ENCODE measurements at places on chromosomes 7 and 10.

DNA sequence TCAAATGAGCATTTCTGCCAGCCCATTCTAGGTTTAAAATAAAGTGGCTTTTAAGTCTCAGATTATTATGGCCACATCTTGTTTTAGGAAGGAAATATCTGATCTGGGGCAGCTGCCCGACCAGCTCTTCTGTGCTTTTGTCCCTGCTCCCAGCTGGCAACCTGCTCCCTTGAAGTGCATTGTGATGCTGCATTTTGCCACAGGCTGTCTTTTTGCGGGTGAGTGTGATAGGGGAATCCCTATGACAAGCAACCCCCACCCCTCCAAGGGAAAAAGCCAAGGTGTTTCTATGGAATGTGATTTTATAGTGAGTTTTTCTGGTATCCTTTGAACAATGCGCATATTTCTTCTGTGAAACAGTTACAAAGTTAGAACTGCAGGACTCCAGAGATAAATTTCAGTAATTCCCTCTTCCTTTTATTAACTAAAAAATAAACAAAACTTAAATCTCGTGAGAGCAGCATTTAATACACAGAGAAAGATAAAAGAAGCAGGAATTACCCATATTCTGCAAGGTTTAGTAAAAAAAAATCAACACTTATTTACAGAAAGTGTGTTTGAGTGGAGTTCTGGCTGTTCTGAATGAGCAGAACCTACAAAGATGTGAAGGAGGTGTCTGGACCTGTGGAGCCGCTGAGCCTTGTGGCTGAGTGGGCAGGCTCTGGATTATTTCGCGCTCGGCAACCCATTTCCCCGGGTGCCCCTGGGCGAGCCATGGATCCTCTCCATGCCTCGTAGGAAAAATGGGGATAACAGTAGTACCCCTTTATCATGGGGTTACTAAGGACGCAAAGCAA, 10.1 kb upstream of the HPS1 start:
- DNase-seq: no peak

- DNase-seq: no peak
These were observed 495 bp downstream of the EIF3B start for GRCh38 chr7:2354939-2355704.

DNA sequence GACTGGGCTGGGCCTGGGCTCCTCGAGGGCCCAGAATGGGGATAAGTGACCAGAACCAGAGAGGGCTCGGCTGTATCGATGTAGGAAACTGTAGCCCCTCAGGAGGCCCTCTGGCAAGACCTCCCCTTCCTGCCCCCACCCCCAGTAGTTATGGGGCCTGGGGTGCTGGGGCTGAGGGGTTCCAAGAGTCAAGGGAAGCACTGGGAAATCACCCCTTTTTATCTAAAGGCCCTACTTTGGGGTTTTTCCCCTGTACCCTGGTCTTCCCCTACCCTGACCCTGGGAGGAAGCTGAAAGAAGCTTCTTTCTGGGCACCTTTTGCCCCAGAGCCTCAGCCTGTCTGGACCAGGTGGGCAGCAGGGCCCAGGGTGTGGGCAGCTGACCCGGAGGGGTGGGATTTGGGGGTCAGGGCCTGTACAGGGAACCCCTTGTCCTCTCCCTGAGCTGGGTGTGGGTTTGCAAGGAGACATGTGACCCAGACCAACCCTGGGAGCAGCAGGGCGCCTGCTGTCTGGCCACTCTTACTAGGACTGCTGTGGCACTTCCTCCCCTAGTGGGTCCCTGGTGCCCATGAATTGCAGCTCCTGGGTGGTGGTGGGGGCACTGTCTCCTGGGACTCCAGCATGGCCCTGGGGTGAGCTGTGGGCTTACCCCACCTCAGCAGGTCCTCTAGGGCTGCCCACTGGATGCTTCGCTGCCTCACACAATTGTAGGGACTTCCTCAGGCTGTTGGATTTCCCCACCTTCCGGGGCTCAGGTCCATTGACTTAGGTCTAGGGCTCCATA, 1.5 kb downstream of the IRF5 start:
- no peak for DNase-seq

- DNase-seq: no peak
These were observed 26.8 kb downstream of the GOLGA7B start for GRCh38 chr10:97876402-97876801.

GRCh38 chr10:62597226-62597625, 207.3 kb upstream of the ADO start:
- no peak for DNase-seq

- DNase-seq: peak; percentile 11
These were observed 8.0 kb upstream of the ELFN1 start for GRCh38 chr7:1662101-1662500.

DNA sequence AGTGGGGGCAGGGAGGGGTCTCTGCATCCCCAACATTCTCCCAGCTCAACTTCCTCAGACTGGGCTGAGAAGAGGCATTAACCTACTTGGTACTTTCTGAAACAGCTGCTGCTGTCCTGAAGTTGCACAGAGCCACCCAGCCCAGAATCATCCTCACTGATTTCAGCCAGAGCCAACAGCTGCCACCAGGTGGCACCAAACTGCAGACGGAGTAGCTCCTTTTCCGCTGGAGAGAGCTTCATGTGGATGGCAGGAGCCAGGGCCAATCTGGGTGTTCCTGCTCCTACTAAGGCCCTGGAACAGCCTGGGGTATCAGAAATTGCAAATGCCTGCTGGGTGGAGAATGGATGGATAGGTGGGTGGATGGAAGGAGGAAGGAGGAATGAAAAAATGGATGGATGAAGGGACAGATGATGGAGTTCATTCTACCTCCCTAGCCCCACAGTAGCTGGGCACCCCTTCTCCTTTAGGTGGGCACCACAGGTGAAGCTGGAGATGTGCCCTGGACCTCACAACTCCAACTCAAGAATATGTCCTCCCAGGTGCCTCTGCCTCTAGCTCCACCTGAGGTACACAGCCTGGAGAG, 11.8 kb upstream of the DRGX start:
- peak; percentile 80 for DNase-seq

DNA sequence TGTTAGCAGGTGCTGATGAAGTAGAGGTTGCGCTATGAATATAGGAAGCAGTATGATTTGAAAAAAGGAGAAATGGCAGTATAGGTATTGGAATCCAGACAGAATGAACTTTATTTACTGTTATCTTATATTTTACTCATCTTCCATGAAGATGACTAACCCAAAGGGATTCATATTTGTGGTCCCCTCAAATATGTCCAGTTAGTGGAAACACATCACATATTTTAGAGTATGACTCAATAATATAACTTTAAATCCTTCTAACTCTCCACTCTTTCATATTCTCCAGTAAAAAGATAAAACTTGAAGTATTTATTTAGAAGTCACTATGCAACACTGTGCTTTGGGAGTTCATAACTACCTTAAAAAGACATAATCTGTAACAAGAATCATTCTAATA, 286.5 kb upstream of the LRRTM3 start:
- DNase-seq: no peak

- DNase-seq: peak; percentile 30
These were observed 453 bp downstream of the SFMBT2 start for GRCh38 chr10:7410301-7410861.

GRCh38 chr10:35564341-35564968, 40.7 kb upstream of the GJD4 start:
- peak; percentile 59 for DNase-seq

DNA sequence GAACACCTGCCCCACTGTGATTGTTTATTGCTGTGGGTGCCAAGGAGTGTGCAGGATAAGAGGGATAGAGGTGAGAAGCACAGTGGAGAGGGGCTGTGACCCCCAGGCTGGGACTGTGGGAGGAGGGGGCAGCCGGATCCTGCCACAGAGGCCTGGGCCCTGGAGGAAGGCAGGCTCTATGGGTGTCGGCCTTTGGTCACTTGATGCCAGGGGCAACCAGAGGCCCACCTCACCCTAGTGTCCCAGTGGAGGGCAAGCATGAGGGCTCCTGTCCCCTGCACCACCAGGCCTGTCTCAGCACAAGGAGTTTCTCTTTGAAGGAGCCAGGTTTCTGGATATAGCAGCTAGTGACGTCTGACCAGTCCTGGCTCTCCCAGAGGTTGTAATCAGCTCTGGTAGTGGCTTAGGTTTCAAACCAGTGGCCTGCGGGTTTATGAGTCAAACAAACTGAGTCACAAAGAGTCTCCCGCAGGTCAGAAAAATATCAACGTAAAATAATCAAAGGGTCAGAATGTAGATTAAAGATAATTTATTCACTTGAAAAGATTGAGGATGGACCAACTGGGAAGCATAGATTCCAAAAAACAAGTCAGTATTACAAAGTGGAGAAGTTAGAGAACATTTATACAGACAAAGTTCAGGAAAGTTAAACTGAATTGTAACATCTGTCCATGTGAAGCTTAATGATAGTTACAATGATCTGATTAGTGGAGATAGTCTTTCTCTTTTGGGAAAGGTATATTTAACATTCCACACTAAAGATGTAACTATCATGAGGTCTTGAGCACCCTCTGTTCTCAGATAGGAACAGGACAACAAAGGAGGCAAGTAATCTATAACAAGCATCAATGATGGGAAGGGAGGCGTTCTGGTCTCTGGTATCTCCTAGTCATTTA, 37.2 kb upstream of the ZNF488 start:
- DNase-seq: no peak

DNA sequence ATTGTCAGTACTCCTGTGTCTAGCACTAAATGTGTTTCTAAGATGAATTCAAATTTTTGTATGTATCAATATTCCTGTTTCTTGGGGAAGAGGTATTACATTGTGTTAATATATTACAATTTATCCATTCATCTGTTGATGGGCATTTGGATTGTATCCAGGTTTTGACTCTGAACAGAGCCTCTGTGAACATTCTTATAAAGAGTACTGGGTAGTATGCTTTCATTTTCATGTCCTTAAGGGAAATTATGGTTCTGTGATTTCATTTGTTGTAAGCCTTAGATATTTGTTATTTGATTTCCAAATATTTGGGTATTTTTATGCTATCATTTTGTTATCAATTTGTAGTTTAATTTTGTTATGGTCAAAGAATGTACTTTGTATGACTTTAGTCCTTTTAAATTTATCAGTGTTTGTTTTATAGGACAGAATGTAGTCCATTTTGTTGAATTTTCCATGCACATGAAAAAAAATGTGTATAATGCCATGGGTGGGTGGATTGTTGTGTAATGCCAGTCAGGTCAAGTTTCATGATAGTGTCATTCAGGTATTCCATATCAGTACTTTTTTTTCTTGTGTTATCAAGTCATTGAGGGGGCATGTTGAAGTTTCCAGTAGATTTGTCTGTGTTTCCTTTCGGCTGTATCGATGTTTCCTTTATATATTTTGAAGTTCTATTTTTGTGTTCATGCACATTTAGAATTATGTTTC, 38.4 kb downstream of the STAM start:
- no peak for DNase-seq

DNA sequence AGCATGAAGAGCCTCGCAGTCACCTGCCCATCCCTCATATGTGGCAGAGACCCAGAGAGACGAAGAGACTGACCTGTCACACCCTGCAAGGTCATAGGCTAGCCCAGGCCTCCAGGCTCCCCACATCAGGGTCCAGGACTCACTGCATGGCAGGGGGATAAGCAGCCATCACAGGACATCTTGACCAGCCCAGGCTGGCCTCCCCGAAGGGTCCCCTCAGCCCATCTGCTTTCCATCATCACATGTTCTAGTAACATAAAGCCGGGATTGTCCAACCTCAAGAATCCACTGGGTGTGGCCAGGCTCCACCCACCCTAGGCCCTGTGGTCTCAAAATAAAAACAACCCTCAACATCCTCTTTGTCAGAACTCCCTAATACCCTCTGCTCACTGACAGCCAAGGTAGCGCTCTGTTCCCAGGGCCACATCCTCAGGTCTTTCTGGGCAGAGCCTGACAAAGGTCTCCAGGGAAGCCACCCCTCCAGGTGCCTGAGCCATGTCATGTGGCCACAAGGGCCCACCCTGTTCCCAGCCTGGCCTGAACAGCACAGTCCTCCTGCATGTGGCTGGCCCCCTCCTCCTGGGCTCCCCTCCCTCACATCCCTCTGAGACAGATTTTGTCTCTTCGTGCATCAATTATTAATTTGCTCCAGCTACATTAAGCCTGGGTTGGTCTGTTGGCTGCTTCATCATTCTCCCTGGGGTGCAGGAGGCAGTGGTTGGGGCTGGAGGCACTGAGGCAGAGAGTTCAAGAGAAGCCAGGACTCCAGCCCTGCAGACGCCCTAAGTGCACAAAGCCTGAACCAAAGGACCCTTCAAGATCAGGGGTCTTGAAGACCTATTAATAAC, 131.8 kb upstream of the UNC5B start:
- peak; percentile 17 for DNase-seq

DNA sequence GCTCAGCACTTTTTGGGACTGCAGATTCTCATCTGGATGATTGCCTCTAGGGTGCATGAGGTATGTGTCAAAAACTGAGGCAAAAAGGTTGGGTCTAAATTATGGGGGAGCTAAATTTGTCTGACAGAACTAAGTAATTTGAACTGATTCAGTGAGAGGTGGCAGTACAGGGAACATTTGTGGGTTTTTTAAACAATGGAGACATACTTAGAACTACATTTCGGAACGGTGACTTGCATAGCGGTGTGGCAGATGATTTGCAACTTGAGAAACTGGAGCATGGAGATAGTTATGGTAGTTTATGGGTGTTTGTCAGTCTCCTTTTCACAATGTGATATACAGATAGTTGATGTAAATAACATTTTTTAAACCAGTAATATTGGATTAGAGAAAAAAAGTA, 14.6 kb downstream of the TBC1D12 start:
- no peak for DNase-seq

DNA sequence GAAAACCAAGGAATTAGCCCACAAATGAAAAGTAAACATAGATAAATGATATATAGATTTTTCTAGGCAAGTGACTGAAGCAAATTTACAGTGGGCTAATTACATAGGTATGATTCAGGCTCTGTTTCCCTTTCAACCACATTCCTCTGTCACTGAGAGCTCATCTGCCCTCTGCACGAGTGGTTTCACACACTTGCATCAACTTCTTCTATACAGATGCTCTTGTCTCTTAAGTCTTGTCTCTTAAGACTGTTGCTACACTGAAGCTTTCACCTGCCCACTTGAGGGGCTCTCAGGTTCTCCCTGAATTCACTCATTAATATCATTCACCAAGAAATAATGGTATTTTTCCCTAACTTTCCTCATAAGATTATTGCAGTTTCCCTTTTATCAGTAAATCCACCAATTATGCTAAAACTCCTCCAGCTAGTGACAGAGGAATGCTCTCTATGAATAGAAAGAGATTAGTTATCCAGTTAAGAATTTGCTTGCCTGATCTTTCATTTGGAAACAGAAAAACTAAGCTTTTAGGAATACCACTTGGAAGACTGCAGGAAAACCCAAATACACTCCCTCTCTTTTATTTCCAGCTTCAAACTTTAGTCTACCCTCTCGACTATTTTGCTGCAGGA, 95.7 kb downstream of the ELAPOR2 start:
- DNase-seq: no peak

DNA sequence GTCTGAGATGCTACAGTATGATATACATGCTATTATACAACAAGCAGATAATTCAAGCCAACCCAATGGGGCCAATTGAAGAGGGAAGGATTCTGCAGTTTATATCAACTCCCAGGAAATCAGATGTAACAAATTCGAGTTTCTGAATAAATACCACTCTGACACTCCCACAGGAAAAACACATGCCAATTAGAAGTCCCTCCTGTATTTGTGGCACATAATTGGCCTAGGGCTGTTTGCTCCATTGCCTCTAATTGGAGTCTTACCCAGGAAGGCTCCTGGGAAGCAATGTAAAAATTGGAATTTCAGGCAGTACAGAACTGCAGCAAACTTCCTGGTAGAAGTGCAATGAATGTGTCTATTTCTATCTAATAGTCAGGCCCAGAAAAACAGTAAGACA, 4.7 kb downstream of the PPA1 start:
- no peak for DNase-seq

All from femur (tissue), 1 donor.